Activated T-cell treated with anti-CD3 and anti-CD28 coated beads for 4 hours (primary cell): ENCODE measurements at places on chromosomes 2 and 18.

GRCh38 chr2:224147174-224147573, 108.1 kb upstream of the SERPINE2 start:
- no peak for DNase-seq

- no peak for DNase-seq
These were observed 13.2 kb downstream of the BMP10 start for GRCh38 chr2:68857855-68858456.

- DNase-seq: no peak
These were observed 145.3 kb upstream of the ZNF521 start for GRCh38 chr18:25497151-25497794.

GRCh38 chr18:73708591-73708990, 439.0 kb downstream of the FBXO15 start:
- DNase-seq: no peak

- DNase-seq: no peak
These were observed 7.6 kb downstream of the POU3F3 start for GRCh38 chr2:104861351-104862057.

- DNase-seq: no peak
These were observed 167.5 kb downstream of the UPP2 start for GRCh38 chr2:158269143-158269542.

- no peak for DNase-seq
These were observed 7.5 kb upstream of the RMDN2 start for GRCh38 chr2:37917281-37918228.

DNA sequence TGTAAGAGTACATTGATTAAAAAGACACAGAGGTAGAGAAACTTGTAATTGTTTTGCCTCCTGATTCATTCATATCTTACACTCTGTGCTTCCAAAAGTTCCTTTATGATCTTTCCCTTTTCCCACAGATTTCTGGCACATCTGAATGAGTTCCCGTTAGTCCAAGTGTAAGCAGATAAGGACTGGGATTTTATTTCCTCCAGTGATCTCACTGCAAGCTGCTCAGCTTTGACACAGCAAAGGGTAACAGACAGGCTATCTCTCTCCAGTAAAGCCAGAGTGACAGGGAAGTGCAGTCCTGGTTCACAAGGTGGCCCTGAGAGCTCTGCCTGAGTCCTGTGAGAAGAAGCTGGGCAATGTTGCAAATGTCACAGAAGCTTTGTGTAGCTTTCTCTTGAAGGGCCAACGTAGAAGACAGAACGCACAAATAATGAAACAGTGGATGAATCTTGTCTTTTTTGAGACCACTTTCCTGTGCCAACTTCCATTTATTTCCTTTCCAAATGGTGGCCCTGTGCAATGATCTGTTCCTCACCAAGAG, 32.5 kb upstream of the KCNE4 start:
- DNase-seq: no peak

DNA sequence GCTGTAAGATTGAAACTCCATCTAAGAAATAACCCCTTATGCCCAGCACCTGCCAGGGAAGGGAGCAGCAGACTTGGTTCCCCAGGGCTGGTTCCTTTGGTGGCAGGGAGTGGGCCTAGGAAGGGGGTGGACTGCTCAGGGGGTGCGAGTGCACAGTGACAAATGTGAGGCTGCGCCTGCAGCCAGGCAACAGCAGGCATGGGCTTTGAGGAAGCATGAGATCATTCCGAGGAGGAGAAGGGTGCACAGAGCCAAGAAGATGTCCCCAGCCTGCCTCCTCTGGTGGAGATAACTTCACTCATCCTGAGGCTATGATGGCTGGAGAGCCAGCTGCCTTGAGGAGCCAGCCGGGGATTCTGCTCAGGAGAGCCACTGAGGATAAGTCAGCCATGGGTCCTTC, 158.0 kb downstream of the CAPN13 start:
- DNase-seq: no peak

- DNase-seq: no peak
These were observed 780.6 kb downstream of the MBD2 start for GRCh38 chr18:53443831-53444230.

DNA sequence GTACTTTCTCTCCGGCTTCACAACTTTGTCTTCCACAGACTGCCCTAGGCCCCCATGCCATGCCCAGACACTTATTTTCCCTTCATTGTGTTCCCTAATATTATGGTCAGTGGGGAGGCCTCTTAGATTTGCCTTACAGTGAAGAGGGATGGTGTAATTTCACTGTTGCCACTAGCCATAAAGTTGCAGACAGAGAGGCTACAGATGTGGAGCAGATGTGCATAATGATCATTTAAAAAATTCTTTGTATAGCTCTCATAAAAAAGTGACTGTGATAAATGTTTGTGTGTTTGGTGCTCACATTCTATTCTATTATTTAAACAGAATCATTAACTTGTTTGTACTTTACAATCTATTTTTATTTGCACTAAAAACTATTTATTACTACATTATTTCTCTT, 67.5 kb upstream of the FN1 start:
- DNase-seq: no peak

DNA sequence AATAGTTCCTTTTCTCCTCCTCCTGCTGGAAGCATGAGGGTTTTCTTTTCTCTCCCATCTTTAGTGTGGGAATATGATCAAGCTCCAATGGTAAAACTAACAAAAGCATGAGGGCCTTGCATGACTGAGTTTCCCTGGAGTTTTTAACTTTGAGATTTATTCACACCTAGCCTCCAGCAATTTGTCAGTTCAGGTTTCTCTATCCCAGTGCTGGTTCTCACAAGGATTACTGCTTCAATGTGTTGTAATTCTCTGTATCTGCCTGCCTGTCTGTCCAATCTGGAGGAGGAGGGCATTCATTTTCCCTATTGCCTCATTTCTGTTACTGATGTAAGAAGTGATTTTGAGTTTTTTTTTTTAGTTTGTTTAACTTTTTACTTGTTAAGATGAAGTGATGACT, 57.6 kb upstream of the RPRM start:
- no peak for DNase-seq

- DNase-seq: no peak
These were observed 46.2 kb upstream of the B3GNT2 start for GRCh38 chr2:62149708-62150107.

GRCh38 chr2:186445506-186445905, 40.6 kb upstream of the ZC3H15 start:
- no peak for DNase-seq

GRCh38 chr2:34848132-34848531, 1249.0 kb upstream of the FAM98A start:
- no peak for DNase-seq

GRCh38 chr2:182355815-182356214, 71.0 kb downstream of the PDE1A start:
- no peak for DNase-seq

DNA sequence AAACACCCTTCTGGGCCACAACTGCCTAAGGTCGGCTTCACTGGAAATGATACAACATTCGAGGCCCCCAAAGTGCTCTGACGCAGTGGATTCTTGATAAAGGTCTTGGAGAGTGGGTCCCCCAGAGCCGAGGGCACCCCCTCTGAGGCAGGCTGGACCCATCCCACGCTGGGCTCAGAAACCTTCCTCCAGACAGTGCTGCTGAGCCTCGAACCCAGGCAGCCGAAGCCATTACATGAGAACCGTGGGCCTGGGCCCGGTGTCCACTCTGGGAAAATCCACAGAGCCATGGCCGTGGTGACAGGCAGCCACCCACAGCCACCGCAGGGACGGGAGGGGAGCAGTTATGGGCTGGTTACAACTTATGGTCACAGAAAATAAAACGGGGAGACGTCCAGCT, 81.4 kb upstream of the ID2 start:
- DNase-seq: no peak

DNA sequence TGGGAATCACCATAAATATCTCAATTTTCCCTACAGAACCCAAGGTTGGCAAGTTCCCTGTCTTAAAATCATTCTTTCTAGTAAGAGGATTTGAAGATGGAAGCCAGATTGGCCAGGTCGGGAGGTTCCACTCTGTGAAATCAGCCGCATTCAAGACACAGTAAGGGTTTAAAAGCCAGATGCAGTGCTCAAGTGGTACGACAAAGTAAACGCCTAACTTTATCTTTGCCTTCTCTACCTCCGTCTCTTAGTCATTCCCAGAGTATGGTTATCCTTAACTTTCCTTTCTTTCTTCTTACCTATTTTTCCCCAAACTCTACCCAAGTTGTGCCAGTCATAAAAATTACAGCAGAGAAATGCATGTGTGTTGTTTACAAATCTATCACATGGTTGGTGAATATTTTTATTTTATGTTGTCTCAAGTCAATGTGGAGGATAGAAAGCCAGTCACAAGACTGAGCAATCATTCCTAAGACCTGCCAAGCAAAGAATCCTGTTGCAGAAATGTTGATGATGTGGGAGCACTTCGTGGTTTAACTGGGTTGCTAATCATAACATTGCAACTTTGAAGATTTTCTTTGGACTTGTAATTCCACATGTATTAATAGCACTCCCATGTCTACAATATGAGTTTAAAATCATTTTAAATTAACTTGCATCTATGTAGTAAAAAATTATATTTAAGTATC, 62.6 kb downstream of the SLC40A1 start:
- no peak for DNase-seq

DNA sequence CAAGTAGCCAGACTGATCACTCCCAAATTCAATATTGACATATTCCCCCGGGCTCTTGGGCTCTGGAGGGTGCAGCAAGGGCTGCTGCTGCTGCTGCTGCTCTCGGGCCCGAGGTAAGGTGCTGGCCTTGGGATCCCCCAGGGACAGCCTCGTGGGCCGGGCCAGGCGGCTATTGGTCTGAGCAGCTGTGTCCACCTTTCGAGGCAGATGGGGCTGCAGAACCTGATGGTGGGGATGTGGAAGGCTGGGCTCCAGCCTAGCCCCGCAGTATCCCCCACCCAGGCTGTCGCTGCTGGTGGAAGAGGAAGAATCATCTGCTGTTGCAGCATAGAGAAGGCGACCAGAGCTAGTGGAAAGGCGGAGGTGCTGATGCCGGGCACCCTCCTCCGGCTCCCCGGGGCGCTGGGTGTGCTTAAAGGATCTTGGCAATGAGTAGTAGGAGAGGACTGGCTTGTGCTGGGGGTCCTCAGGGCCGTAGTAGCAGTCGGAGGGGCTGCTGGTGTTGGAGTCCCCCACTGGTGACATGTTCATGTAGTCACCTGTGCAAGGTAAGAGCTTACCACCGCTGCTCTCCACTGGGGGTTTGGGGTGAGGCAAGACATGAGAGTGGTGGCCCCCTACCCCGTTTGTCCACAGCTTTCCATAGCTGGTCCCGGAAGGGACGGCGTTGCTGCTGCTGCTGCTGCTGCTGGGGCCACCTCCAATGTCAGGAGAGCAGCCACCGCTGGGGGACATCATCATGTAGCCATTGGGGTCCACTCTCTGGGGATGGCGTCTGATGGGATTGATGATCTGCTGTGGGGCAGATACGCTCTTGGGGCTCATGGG, 3.4 kb downstream of the IRS1 start:
- DNase-seq: no peak

DNA sequence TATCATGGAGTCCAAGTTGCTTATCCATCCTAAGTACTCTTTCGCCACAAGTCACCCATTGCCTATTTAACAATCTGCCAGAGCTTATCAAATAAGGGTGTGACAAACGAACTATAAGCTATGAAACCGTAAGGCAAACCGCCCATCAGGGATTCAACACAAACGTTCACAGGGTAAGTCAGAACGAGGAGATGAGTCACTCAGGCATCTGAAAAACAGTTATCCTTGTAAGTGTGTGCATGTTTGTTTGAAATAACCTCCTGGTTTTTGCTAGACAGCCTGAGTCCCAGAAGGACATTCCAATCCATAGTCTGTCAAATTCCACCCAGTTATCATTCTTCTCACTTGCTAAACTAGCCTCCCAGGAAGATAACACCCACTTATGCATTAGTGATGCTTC, 299.1 kb downstream of the PAX3 start:
- DNase-seq: no peak

DNA sequence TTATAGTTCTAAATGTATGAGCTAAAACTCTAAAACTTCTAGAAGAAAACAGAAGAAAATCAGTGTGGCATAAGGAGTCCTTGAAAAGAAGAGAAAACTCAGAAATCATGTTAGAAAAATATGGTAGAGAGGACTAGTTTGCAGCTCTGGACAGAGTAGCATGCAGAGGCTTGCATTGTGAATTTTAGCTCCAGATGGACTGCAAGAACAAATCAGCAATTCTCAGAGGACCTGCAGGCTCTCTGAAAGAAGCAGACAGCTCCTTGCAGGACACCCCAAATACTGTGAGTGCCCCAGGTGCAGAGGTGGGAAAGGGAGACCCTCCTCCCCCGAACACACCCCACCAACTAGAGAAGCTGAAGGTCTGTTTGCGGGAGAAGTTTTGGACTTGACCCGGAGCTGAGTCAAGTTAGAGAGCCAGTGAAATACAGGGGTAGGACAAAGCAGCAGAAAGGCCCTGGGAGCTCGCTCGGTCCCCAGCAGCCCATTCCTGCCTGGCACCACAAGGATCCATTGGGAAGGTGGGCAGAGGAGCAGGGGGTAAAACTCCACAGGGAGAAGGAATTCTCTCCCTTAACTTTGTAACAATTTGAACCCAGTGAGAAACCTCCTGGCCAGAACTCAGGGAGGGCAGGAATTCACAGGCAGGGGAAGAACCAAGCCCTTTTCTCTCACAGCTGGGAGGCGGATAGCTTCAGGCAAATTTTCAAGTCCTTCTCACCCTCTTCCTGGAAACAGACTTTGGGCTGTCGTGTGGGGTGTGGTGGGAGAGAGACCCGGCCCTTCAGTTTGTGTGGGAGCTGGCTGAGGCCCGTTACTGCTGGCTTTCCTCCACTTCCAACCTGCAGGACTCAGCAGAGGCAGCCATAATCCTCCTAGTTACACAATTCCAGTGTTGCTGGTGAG, 216.2 kb upstream of the SLC35G4 start:
- DNase-seq: no peak

DNA sequence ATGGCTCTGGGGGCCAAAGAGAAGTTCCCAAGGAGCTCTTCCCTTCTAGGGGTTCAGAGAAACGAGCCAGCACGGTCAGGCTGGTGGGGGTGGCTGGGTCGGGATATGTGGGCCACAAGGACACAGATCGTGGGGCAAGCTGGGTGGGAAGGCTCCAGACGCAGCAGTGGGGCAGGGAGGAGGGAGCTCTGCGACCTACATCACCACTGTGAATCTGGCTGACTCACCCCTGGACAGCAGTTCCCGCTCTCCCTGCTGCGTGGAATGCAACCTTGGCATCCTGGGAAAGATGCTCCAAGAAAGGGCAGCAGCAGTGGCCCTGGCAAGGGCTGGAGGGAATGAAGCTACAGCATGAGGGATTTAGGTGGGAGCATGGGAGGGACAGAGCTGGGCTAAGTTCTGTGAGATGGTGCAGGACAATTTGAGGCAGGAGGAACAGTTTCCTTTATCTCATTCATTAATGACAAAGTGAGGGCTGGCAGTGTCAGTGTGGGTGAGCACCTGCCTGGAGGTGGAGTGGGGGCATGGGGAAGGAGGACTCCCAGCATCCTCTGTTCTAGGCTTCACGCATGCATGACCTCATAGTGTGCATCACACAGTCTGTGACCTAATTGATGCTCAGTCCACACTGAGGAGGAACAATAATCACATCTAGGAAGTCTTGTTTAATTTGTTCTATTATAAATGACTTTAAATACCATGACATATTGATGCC, 25.0 kb downstream of the CELF4 start:
- no peak for DNase-seq
